ENCODE measurements at places on chromosomes 1 and 21.

GRCh38 chr1:155052439-155053395 is 1.6 kb downstream of the ADAM15 start:
- DNase-seq: no peak

GRCh38 chr1:115722221-115722620 is 46.3 kb downstream of the CASQ2 start:
- DNase-seq: no peak

- DNase-seq: peak; percentile 13
Measured at GRCh38 chr1:234772345-234773147, 162.6 kb upstream of the IRF2BP2 start.

GRCh38 chr1:173295391-173295790 is 88.3 kb upstream of the TNFSF4 start:
- DNase-seq: no peak

- no peak for DNase-seq
Measured at GRCh38 chr1:66243548-66244130, 290.3 kb upstream of the SGIP1 start.

DNA sequence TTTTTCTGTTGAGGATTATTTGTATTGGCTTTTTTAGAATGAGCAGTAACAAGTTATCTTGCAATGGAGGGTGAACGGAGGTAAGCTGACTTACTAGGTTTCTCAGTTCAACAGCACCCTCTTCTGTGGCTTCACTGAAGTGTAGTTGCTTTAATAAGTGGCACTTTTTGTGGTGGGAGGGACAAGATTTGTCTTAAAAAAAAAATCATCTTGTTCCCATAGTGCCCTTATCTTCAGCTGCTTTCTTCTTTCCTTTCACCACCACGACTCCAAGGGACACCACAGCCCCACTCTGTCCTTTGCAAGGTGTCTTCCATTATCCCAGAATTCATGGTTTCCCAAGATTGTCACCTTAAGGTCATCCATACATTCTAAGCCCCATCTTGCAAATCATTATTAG is 92.9 kb downstream of the PIGK start:
- DNase-seq: no peak

DNA sequence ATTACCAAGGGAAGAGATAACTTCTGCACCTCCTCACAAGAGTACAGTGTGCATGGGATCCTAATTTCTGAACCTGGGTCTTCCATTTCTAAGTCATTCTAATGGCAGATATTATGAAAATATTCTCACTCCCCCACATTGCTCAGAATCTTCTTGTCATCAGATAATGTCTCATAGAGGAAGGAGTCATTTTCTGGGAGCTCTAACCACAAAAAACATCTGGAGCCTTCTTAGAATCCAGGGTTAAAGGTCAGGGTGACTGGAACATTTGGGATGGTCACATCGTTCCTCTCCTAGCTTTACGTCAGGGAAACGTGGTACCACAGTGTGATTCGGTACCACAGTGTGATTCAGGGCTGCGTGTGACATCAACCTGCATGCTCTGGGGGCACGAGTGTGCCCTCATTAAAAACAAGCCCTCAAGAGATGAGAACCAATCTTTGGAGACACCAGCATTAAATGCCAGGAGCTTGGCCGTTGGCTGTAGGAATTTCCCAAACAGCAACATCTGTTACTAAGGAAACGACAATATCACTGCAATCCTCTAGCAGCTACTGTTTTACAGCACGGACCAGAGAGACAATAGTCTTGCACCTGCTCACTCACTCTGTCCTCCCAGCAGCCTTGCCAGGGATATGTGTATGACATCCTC is 179.1 kb downstream of the PSMG1 start:
- DNase-seq: no peak

DNA sequence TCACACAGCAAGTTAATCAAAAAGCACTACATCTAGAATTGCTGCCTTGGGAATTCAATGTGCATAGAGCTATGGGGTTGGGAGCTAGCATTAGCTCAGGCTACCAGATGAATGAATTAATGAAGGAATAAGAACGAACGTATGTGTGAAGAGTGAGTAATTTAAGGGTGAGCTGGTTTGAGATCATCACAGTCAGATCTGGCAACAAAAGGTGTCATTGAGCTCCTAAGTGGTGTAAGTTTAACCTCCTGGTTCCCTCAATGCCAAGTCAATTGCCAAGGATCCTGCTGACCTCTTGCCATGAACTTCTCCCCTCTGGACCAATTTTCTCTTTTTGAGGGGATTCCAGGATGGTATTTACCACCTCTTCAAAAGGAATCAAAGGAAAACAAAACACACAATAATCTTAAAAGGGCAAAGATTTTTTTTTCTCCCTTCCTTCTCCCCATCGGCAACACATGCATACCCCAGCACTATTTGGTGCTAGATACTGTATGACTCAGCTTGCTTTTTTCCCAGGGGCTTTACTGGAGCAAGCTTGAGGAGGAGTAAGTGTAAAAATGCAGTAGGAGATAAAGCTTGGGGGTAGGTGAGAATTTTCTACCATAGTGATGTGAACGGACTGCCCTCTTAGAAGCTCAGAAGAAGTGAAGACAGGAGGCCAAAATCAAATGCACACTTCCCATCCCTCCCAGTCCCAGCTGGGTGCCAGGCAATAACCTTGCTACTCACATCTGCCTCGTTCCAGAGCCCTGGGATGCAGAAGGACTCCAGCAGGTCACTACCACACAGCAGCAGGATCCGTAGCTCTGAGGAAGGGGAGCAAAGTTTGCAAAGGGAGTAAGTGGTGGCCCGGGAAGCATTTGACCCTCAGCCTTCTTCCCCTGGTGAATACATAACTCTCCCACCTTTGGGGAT is 92.0 kb downstream of the LAMC2 start:
- no peak for DNase-seq

GRCh38 chr1:72896256-72896655 is 613.9 kb upstream of the NEGR1 start:
- no peak for DNase-seq

GRCh38 chr1:109283748-109284600 is 1.0 kb upstream of the PSRC1 start:
- DNase-seq: no peak

GRCh38 chr1:15820478-15820877 is 13.0 kb upstream of the UQCRHL start:
- DNase-seq: no peak

Measured in cerebellar nuclear complex (tissue), 1 donor.